NCI-H1436 treated with DMSO at 0.1 percent for 48 hours (cell line): ENCODE measurements at places on chromosomes 2 and 18.

- no peak for DNase-seq
These were observed 154.5 kb upstream of the RASGRP3 start for GRCh38 chr2:33321876-33322483.

DNA sequence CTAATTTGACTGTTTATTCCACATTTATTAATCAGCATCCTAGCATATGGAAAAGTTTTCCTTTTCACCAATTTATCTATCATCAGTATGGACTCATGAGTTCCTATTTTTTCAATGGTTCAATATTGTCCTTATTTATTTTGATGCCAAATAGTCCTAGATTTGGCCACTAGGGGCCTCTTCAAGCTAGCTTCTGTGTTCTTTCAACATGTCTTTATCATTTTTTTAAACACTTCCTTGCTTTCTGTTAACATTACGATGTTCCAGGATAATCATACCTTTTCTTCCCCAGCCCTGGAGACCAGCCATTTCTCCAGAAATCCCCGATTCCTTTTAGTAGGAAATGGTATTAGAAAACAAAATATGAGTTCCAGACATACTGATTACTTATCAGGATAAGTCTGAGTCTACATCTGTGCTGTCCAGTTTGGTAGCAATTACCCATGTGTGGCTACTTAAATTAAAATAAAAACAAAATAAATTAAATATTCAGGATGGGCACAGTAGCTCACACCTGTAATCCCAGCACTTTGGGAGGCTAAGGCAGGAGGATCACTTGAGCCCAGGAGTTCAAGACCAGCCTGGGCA lies 70.6 kb downstream of the RPE start:
- DNase-seq: no peak

DNA sequence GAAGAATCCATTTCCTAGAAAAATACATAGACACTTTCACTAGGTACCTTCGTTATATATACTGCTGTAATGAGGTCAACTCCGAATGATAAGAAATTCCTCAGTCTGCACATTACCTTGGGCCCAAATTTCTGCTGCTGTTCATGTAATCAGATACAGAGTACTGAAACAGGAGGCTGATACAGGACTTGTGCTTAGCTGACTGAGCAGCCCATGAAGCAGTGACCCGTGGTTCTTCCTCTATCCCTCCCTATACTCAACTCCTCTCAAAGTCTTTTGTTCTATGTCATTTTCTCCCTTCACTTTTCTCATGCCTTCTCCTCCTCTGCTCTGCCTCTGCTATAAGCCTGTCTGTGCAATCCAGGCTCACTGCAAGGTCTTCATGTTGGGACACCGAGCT lies 57.5 kb upstream of the ST8SIA5 start:
- DNase-seq: no peak

DNA sequence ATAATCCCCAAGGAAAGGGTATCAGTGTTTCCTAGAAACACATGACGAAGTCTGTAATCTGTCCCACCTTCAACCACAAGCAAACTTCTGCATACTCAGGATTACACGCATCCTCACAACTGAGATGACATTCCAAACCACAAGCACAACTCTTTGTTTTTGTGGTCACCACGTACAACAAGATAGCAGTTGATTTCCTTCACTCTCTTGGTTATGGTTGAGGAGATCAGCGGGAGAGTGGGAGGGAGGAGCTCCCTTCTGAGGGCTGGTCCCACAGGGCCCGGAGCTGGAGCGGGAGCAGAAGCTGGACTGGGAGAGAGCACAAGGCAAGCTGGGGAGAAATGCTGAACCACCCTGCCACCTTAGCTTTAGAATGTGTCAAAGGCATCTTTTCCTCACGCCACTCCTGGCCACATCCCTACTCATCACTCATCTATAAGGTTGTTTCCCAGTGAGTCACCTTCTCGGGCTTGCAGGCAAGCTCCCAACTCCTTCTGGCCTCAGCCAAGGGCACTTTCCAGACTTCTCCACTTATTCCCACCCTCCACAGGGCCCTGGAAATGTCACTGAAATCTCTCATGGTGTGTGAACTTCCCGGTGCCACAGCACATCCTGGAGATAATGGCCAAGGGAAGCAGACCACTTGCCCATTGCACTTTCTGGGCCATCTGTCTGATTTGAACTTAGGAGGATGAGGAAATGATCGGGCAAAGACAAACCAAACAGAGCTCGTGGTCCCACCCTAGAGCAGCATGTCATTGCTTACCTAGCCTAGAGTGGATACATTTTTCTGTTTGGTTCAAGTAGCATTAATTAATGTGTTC lies 98.9 kb upstream of the LGALSL start:
- no peak for DNase-seq

GRCh38 chr18:77055429-77056300 lies 76.9 kb downstream of the MBP start:
- no peak for DNase-seq

- no peak for DNase-seq
These were observed 41.9 kb downstream of the CDC42EP3 start for GRCh38 chr2:37629529-37629928.

GRCh38 chr2:72367530-72368225 lies 220.0 kb upstream of the CYP26B1 start:
- DNase-seq: no peak

GRCh38 chr2:17070711-17071110 lies 405.1 kb upstream of the CYRIA start:
- no peak for DNase-seq

DNA sequence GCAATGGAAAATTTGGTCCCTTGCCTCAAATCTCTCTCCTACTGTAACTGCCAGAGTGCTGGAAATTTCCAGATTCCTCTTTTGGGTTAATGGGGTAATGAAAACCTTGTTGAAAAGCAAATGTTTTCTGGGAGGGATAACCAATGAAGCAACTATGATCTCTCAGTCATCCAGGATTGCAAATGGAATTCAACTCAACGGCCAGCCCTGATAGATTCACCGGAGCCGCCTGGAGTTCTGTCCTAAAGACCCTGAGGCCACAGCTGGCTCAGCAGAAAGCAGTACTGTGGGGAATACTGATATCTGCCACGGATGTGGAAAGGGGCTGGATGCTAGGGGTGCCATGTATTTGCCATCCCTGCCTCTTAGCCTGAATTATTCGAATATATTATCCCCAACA lies 167.8 kb downstream of the NRP2 start:
- DNase-seq: no peak

GRCh38 chr2:128414351-128414750 lies 95.7 kb upstream of the HS6ST1 start:
- no peak for DNase-seq

GRCh38 chr2:240146627-240147278 lies 6.3 kb upstream of the OTOS start:
- no peak for DNase-seq

DNA sequence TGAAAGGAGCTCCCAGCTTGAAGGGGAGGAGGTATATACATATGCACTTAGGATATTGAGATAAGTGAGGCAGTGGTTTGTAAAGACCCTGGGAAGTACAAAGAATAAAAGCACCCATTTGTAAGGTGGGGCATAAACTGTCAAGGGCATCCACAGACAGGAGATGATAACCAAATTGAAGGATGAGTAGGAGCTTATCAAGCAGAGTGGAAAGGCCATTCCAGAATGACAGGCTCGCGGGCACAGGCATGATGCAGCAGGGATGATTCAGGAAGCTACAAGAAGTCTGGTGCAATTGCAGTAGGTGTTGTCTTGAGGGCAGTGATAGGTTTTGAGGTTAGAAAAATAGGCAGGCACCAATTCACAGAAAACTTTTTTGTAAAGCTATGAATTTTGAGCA lies 504.8 kb downstream of the PIK3C3 start:
- DNase-seq: no peak

- DNase-seq: no peak
These were observed 25.0 kb downstream of the BCL11A start for GRCh38 chr2:60528281-60529020.

GRCh38 chr2:137968477-137969417 lies 4.5 kb downstream of the HNMT start:
- DNase-seq: no peak

GRCh38 chr2:105590780-105591660 lies 153.7 kb upstream of the NCK2 start:
- DNase-seq: no peak

DNA sequence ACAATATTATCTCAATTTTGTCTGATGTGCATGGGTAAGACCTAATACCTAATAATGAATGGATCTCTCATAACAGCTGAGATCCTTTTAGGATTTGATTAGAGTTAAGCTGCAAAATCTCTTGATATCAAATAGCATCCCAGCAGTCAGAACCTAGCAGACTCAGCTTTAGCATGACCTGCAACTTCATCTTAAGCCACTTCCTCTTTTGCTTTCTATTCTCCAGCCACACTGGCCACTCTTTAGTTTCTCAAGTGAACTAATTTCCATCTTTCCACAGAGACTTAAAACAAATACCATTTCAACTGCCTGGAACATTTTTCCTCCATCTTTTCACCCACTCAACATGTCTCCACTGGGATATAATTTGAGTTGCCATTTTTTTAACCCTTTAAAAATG lies 1251.6 kb upstream of the ZEB2 start:
- DNase-seq: no peak
